T-helper 17 cell (primary cell): ENCODE measurements at places on chromosomes 7 and 10.

GRCh38 chr10:112433136-112433535 is 13.6 kb downstream of the ZDHHC6 start:
- no peak overlapping the region for H3K27ac ChIP-seq
- no peak for DNase-seq
- peaks cover 9% of the 10 kb centered on the region for H3K4me1 ChIP-seq
- no peak overlapping the region for H3K4me3 ChIP-seq
- H3K27me3 ChIP-seq: no peaks in the 10 kb centered on the region

DNA sequence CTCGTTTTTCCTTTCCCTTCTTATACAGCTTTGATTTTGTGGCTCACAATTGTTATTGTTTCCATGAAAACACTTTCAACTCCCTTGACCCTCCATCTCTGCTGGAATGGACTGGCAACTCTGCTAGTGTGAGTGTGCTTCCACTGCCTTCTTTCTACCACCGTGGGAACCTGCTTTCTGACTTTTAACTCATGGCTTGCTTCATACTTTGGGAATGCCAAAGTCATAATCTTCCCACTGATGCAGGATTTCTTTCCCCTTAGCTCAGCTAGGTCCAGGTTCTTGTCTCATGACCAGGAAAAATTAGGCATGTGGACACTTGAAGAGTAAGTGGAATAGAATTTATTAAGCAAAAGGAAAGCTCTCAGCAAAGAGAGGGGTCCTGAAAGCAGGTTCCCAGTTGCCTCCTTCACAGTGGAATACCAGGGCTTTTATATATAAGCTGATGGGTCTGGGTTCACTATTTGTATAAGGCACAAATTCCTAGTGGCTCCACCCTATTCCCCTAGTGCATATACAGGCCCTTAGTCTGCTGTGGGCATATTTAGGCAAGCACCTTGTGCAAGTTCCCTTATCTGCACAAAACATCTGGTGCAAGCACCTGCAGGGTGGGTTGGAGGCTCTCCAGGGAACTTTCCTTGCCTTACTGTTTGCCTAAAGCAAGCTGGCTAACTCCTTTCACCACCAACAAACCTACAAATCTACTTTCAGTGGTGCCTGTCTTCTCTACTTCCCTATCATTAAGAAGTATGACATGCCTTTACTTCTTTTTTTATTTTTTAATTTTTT is 119.5 kb downstream of the CFAP58 start:
- peaks cover 2% of the 10 kb centered on the region for H3K36me3 ChIP-seq
- no peaks in the 10 kb centered on the region for H3K4me1 ChIP-seq
- H3K27me3 ChIP-seq: peaks cover 27% of the 10 kb centered on the region
- no peak overlapping the region for H3K27ac ChIP-seq
- DNase-seq: no peak

GRCh38 chr7:38453168-38453567 is 178.0 kb downstream of the AMPH start:
- H3K4me3 ChIP-seq: no peak overlapping the region
- H3K27ac ChIP-seq: no peak overlapping the region
- peaks cover 3% of the 10 kb centered on the region for H3K4me1 ChIP-seq
- no peak for DNase-seq

DNA sequence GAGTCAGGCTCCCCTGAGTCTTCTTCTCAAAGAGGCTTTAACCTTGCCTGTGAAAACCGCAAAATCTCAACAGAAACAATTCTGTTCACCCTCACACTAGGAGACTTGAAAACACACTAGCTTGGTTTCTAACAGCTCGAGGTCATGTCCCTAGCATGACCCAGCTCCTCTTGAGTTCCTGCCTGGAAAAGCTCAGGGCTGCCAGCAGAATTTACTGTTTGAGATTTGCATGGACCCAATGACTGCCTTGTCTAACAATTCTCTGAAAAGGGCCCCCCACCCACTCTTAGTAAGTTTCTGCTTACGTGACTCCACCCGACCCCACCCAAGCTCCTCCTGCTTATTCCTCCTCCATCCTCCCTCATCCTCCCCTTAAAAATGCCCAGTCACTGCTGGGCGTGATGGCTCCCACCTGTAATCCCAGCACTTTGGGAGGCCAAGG is 85.1 kb upstream of the KMT2C start:
- H3K27me3 ChIP-seq: peaks cover 7% of the 10 kb centered on the region
- peaks cover 4% of the 10 kb centered on the region for H3K4me1 ChIP-seq
- no peak overlapping the region for H3K27ac ChIP-seq
- DNase-seq: no peak
- no peaks in the 10 kb centered on the region for H3K36me3 ChIP-seq
- no peak overlapping the region for H3K4me3 ChIP-seq

DNA sequence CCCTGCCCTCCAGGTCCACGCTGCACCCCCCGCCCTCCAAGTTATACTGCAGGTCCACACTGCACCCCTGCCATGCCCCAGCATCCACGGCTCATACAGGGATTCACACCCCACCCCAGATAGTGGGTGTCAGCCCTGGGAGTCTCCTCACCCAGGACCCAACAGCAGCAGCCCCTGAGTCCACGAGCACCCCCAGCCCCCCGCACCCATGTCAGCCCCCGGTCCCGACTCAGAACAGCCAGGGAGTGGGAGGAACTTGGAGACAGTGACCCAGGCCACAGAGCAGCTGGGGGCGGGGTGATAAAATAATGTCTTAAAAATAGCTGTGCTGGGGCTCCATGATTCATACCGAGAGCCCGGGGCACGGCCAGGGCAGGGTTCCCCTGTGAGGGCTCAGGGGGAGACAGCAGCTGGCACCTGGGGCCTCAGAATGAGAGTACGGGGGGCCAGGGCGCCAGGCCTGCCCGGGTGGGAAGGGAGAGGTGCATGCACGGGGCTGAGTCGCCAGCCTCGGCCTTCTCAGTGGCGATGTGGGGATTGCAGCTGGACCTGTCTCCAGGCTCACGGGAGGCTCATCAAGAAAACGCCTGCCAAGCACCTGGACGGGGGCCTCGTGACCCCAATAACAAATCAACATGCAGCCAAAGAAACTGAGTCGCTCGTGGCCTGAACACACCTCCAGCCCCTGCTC is 29.8 kb downstream of the ADAP1 start:
- no peaks in the 10 kb centered on the region for H3K27me3 ChIP-seq
- peak overlapping the region; percentile 24 for H3K27ac ChIP-seq
- H3K4me1 ChIP-seq: peaks cover 19% of the 10 kb centered on the region
- H3K4me3 ChIP-seq: peak overlapping the region; percentile 88
- H3K36me3 ChIP-seq: no peaks in the 10 kb centered on the region
